ENCODE measurements at places on chromosomes 1 and 21. TPM values are rescaled to one million over a fixed set of nuclear protein-coding genes. Genes with fewer than 3 reads are reported as not detected.

DNA sequence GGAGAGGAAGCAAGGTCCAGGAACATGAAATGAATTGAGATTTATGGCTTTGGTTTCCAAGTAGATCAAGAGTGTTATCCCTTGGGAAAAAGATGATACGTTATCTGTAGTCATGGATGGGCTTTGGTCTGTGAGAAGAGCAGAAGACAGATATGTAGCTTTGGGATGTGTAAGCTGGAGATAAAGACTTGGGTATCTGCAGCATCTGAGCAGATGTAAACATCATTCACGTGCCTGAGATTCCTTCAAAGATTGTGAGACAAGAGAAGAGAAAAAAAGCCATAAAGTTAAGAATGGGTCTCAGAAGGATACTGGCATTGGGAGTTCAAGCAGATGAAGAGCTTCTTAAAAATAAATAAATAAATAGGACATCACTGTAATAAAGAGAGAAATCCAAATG, 217.8 kb downstream of the PTPRC start:
- DNase-seq, result no peak
- H3K4me3 ChIP-seq, result no peak overlapping the region
- H3K4me1 ChIP-seq, result no peaks in the 10 kb centered on the region
- no peaks in the 10 kb centered on the region for H3K36me3 ChIP-seq

DNA sequence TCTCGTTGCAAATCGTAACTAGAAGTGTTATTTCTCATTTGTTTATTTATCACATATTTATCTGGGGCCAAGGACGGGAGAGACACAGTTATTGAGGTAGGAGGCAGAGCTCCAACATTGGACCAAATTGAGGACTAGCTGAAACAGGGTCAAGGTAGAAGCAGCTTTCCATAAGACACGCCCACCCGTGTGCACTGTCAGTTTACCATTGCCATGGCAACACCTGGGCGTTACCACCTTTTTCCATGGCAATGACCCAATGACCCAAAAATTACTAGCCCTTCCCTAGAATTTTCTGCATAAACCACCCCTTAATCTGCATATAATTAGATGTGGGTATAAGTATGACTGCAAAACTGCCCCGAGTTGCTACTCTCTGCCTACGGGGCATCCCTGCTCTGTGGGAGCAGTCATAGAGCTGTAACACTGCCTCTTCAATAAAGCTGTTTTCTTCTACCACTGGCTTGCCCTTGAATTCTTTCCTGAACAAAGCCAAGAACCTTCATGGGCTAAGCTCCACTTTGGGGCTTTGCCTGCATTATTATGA, 72.7 kb downstream of the FBXO2 start:
- no peaks in the 10 kb centered on the region for H3K4me1 ChIP-seq
- DNase-seq, result no peak
- H3K4me3 ChIP-seq, result no peak overlapping the region
- no peaks in the 10 kb centered on the region for H3K36me3 ChIP-seq
- no peak overlapping the region for H3K27ac ChIP-seq
- no peaks in the 10 kb centered on the region for H3K27me3 ChIP-seq

DNA sequence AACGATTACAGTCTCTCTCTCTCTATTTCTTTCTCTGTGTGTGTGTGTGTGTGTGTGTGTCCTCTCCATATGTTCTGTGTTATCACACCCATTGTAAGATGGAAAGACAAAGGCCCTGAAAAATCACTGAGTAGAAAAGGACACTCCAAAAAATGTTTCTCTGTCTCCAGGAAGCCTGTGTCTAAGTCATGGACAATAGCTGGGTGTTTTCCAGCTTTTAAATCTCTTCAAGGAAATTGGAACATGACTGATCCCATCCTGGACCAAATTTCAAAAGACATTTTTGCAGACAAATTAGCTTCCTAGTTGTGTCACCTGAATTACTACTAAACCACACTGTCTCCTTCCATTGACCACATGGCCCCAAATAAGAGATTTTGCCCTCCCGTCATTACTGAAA, 31.0 kb upstream of the LMX1A start:
- H3K4me1 ChIP-seq, result peaks cover 12% of the 10 kb centered on the region
- no peaks in the 10 kb centered on the region for H3K27me3 ChIP-seq
- no peak overlapping the region for H3K27ac ChIP-seq
- no peak overlapping the region for H3K4me3 ChIP-seq

GRCh38 chr1:89946532-89946931, 48.4 kb upstream of the ZNF326 start:
- no peaks in the 10 kb centered on the region for H3K27me3 ChIP-seq
- no peak overlapping the region for H3K27ac ChIP-seq
- no peaks in the 10 kb centered on the region for H3K36me3 ChIP-seq
- H3K4me1 ChIP-seq, result no peaks in the 10 kb centered on the region

- no peak overlapping the region for H3K27ac ChIP-seq
- H3K36me3 ChIP-seq, result no peaks in the 10 kb centered on the region
- no peak overlapping the region for H3K4me3 ChIP-seq
- H3K4me1 ChIP-seq, result peaks cover 13% of the 10 kb centered on the region
These were observed 11.1 kb upstream of the ATF3 start for GRCh38 chr1:212597487-212597886.

- H3K36me3 ChIP-seq, result no peaks in the 10 kb centered on the region
- H3K27me3 ChIP-seq, result no peaks in the 10 kb centered on the region
- no peak for DNase-seq
- no peak overlapping the region for H3K27ac ChIP-seq
These were observed 4.9 kb upstream of the AK5 start for GRCh38 chr1:77276941-77277340.

The DRAM2 gene
- total RNA-seq, result 50.8 TPM

The DUSP10 gene
- total RNA-seq, result 10.4 TPM

The SELP gene
- 43.2 TPM for total RNA-seq

All from thoracic aorta (tissue), 2 donors.